Vagina (tissue), 2 donors: ENCODE measurements at places on chromosomes 16 and 17.

GRCh38 chr16:11151885-11152629 lies 103.9 kb downstream of the SOCS1 start:
- DNase-seq, result no peak

GRCh38 chr17:21357281-21357680 lies 18.9 kb upstream of the KCNJ12 start:
- no peak for DNase-seq

DNA sequence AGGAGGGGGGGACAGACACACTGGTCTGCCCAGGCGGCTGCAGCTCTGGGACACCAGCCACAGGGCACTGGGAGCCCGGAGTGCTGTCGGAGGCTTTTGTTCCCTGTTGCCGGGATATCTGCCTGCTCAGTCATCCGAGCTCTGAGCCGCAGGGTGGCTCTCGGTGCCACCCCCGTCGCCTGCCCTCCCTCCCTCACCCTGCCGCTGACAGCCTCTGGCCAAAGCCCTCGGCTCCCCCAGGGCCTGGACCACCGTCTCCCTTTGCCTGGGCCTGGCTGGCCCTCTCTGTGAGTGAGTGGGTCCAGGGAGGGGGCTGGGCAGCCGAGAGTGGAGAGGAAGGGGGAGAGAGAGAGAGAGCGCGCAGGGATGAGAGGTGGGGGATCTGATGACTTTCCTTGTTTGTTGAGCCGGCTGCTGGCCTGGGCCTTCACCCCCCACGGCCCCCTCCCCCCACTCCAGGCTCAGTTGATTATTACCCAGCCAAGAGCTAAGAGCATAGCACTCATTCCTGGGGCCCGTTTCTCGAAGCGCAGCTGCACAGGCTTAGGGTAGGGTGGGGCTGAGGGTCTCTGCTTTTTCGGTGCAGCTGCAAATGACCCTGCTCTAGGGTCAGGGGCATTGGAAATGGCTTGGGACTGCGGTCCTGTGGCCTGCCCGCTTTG lies 2.7 kb downstream of the FOXJ1 start:
- no peak for DNase-seq

DNA sequence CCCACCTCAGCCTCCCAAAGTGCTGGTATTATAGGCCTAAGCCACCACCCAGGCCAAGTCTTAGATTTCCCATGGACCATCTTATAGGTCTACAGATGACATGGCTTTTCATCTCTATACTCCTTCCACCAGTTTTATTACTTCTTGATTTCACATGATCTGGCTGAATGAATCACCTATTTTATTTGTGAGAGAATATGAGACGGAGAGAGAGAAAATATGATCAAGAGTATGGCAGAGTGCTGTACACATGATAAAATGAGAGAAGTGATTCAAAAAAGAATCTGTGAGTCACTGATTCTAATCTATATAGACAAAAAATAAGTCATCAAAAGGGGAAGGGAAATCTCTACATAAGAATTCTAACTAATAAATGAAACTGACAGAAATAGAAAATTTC lies 13.7 kb downstream of the ACSM1 start:
- DNase-seq, result no peak

DNA sequence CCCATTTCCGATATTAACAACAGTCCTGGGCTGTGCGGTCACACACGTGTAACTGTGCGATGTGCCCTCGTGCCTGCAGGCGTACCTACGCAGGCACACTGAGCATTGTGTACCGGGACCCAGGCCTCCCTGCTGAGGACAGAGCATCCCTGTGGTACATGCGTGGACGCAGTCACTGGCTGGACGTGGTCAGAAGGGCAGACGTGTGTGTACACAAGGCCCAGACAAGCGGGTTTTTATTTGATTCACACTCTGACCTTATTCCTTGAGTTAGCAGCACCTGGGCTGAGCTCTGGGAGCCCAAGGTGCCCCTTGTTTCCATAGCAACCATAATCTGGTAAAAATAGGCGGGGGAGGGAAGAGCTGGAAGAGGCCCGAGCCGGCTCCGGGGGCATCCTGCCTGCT lies 19.5 kb downstream of the RAP1GAP2 start:
- DNase-seq, result no peak

GRCh38 chr17:48143629-48144028 lies 36.1 kb downstream of the SNX11 start:
- no peak for DNase-seq

DNA sequence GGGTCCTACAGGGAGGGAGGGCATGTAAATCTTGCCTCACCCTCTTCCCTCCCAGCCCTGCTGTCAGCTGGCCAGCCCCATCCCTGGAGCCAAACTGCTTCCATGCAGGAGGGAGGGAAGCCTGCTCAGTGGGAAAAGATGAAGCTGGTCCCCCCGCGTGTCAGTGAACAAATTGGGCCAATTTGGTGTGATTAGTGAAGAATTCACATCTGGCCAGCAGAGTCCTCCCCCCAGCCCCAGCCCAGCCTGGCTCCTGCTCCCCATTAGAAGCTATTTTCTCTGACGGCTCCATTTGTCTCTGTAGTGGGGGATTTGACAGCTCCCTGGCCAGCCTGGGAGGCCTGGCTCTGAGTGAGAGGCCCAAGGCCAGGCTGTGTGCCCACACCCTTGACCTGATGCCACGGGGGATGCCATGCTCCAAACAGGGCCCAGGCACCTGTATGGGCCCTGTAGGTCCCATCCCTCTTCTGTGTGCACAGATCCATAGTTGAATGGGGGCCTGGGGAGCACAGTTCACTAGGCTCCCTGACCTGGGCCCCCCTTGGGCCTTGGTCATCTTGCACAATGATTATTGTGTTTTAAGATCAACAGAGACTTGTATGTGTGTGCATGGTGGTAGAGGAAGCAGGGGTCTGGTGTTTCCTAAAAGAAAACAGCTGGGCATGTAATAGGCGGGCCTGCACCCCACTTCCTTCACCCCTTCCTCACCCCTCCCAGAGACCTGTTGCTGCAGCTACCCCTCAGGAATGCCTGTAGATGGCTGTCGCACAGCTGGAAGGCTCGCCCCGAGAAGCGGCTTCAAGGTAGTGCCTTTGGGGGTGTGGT lies 50.7 kb upstream of the TAC4 start:
- no peak for DNase-seq

GRCh38 chr17:36947922-36948716 lies 635 bp upstream of the AATF start:
- peak; percentile 92 for DNase-seq

DNA sequence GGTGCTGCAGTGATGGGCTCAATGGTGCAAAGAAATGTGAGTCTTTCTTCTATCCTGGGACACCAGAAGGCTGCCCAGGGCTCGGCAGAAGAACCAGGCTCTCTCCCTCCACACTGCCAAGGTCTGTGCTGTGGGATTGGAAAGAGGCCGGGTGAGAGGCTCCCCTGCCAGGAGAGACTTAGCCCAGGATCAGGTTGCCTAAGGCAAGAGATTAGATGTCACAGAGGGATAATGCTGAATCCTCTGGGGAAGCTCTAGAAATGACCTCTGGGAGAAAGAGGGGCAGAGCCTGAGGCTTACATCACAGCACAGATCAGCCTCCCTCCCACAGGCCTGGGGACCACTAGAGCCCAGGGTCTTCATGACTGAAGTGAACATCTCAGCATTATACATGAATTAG lies 5.7 kb upstream of the DOC2B start:
- DNase-seq, result no peak

DNA sequence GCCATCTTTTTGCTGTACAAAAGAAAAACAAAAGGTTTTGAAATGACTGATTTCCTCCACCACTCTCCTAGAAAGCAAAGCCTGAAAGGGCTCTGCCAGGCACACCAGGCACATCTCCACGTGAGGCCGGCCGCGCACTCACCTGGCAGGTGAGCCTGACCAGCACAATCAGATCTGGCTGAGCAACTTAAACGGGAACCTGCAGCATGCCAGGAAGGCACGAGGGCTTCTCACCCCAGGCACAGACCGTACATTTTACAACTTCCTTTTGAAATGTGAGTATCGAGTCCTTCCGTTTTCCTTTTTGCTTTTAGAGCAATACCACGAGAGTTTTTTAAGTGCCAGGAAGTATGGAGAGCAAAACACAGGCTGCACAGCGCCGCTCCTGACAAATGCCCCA lies 22.5 kb downstream of the SLC38A10 start:
- DNase-seq, result no peak

DNA sequence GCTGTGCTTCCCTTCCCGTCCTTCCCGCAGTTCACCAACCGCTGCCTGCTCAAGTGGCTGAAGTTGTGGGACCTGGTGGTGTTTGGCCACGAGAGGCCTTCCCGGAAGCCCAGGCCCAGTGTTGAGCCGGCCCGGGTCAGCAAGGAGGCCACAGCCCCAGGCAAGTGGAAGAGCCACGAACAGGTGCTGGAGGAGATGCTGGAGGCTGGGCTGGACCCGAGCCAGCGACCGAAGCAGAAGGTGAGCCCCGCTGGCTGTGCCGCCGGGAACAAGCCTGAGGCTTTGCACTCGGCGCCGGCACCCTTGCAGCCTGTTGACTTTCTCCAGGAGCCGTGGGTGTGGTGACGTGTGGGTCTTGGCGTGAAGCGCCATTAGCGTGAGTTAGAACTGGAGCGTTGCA lies 2.7 kb downstream of the CHTF18 start:
- DNase-seq, result no peak

DNA sequence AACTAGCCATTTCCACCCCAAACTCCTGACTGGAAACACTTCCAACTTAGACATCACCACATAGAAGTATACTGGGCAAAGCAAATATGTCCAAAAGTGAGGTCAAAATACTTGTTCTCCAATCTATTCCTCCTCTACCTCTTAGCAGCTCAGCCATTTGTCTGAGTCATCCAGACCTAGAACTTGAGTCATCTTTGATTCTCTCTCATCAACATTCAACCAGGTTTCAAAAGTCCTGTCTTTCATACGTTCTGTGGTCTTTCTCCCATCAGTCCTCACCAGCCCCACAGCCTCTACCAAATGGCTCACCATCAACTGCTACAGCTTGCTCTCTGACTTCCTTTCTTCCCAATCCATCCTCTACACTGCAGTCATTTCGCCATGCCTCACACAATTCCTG lies 6.8 kb downstream of the ANKFY1 start:
- DNase-seq, result no peak

- DNase-seq, result no peak
Measured at GRCh38 chr16:89009343-89010209, 32.6 kb upstream of the CBFA2T3 start.

DNA sequence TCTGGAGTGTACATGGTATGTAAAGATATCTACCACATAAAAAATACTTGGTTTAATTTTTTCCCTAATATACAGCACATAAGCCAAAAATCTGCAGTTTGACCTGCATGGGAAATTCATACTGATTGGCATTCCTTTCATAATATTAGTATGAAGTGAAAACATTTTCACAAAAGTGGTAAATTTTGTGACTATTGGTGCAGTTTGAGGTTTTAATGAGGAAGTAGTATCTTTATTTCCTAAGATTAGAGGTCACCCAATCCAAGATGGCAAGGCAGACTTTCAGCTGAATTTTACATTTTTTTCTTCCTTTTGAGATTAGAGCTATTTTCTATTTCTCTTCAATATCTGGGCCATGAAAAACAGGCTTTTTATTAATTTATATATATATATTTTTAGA lies 21.2 kb downstream of the METTL9 start:
- no peak for DNase-seq

DNA sequence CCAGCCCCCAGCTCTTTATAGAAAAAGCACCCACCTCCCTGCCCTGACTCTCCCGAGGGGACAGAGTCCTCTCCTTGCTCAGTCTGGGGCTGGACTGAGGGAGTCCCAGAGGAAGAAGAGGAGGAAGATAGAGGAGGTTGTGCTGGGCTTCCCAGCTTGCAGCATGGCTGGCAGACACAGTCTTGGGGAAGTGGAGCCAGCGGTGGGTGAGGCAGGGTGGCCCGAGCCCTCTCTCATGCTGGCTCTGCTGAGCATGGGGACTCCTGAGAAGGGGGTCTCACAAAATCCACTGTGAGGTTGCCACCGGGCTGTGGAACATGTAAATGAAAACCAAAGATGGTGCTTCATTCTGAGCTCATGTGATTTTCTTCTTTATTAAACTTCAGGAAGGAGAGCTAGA lies 398.5 kb downstream of the SLC39A11 start:
- no peak for DNase-seq

DNA sequence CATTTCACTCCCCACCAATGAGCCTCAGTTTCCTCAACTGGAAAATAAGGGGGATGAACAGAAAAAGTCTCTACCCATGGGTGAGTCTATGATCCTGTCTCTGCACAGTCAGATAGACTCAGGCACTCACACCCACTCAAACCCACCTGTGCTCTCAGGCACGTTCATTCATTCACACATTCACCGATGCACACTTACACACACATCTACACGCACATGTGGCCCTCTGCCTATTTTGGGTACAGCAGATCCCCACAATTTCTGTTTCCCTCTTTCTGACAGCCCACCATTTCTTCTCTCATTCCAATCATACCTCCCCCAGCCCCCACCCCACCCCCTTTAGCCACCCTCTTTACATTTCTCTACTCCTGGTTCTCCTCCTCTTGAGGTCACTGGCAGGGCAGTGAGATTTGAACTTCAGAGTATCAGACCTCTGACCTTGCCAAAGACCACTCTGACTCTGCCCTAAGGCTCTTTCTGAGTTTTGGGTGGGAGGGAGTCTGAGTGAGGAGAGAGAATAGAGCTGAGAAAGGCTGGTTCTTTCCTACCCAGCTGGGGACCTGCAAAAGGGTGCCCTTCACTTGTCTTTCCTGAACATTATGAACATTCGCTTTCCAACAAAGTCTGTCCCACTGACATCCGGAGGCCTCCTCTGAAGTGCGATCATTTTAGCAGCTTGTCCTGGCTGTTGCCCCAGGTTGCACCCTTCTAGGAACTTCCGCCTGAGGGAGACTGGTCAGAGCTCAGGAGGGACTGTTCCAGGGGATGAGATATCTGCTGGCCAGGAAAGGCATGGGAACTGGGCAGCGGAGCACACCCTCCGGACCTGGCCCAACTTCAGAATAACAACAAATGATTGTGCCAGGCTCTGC lies 10.1 kb upstream of the COL1A1 start:
- peak; percentile 83 for DNase-seq

- DNase-seq, result no peak
Measured at GRCh38 chr17:80115159-80115558, 13.8 kb downstream of the GAA start.

DNA sequence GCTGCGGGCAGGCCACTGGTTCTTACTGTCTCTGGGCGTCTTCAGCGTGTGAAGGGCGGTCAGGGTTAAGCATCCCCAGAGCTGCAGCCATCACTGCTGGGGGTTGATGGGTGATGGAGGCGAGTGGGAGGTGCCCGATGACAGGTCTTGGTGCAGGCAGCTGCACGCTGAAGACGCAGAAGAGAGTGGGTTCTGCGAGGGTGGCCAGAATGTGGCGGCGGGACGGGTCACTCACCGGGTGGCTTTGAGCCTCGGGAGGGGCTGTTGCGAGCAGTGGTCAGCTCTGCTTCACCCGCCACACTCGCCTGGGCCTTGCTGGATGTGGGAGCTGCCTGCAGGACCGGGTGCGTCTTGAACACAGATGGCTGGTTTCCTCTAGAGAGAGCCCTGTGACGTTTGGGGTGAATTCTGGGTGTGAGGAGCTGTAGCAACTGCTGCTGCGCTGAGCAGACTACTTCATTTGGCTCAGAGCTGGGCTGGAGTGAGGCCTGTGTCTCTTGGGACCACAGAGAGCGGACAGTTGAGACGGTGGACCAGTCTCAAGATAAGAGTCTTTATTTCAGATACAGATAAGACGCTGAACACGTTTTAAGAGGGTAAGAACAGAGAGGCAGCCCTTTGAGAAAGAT lies 44.6 kb upstream of the ZNF750 start:
- DNase-seq, result no peak

- peak; percentile 72 for DNase-seq
Measured at GRCh38 chr17:40597556-40598300, 32.5 kb upstream of the CCR7 start.
